Hematopoietic multipotent progenitor cell treated with erythropoietin and hydrocortisone succinate and interleukin-3 and kit ligand, for 15 days (in vitro differentiated cells): ENCODE measurements at places on chromosomes 16 and 17.

- DNase-seq: no peak
Measured at GRCh38 chr16:87263418-87264052, 53.7 kb downstream of the C16orf95 start.

DNA sequence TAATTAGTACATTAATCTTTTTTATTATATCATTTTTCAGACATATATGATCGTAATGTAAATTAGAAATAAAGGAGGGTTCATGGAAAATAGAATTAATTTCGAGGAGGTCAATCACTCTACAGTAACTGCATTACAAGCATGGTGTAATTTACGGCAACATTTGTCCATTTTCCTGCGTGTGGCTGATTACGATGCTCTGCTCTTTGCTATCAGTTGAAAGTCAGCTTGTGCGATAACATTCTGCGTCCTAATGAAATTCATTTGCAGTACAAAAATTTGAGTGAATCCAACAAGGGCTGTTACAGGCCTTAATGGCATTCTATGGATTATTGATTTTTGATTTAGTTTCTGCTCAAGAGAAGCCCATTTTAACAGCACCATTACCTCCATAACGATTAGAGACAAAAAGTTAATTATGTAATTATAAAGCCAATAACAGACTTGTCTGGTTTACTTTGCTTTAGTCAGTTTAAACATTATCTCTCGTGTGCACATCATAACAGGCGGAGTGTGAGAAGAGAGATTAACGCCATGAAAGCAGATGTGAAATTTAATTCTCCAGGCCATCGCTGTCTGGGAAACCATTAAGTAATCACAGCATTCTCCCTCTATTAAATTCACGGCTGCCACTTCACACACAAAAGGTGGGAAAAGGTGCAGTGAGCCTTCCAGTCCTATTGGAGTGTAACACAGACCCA, 256.4 kb upstream of the IRX3 start:
- DNase-seq: no peak

- DNase-seq: no peak
Measured at GRCh38 chr16:66888647-66889615, 8.6 kb downstream of the PDP2 start.

DNA sequence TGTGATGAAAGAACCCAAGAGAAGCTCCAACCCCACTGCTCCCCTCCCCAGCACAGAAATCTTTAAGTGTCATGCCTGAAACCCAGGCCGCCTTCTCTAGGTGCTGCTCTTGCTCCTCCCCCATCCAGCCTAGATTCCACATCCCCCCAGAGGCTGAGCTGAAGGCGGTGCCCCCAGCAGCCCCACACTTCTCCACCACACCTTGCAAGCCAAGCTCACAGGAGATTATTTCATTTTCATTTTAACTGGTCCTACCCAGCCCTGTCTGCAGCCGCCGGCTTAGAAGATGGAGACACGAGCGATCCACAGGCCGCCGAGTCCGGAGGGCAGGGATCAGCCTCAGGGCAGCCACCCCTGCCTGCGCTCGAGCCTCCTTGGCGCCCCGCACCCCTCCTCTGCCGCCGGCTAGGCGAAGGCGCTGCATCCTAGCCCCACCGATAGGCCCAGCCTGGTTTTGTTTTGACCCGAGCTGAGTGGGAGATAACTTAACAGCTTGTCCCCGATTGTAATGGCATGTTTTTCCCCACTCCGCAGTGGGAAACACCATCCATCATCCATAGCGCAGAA, 125.3 kb downstream of the RBFOX3 start:
- DNase-seq: no peak

DNA sequence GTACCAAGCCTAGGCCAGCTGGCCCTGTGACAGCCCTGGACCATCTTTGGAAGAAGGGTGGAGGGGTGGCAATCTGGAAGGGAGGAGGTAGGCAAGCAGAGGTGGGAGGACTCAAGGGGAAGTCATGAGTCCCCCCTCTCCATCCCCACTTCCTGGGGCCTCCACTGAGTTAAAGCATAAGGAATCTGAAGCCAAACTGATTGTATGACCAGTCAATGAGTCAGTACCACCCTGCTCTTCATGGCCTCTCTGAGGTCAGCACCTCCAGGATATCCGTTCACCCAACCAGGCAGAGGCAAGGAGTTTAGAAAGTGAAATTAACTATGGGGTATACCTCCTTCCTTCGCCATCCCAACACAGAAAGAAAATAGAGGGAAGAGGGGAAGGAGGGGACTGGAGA, 272.7 kb downstream of the SOX9 start:
- no peak for DNase-seq

DNA sequence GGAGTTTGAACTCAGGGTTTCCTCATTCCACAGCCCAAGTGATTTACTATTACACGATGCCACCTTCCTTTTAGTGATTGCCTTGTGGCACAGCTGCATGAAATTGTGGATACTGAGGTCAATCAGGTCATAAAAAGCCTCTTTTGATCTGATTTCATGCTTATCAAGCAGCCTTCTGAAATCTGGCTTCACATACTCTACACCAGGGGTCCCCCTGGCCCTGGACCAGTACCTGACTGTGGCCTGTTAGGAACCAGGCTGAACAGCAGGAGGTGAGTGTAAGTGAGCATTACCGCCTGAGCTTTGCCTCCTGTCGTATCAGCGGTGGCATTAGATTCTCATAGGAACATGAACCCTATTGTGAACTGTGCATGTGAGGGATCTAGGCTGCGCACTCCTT, 13.8 kb downstream of the SLFN5 start:
- DNase-seq: no peak

DNA sequence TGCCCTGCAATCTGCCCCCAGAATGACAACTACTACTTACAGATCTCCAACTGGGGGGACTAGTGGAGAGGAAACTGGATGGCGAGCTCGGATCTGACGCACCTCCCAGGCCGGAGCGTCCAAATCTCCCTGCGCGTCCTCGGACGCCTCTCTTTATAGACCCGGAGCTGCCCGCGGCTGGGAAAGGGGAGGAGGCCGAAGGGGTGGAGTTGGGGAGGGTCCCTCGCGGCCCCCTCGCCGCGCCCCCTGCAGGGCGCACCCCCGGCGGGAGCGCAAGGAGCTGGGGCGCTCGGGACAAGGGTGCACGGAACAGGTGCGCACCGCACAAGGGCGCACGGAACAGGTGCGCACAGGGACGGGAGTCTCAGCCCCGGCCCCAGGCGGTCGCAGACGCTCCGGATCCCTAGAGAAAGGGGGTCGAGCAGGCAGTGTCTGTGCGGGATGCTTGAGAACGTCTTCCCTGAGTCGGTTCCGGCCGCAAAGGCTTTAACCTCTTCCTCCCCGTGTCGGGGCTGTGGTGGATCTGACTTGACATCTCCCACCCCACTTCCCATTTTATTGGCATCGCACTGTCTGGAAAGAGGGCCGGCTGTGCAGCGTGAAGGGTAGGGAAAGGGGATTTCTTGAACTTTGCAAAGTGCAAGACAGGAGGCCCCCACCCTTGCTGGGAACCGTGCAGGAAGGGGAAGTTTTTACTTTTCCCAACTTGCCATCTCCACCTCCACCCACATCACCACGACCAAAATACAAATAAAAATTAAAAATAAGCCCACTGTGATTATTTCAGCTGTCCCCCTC, at the start of gene MYH11:
Gene MYH11 (minus strand): TSS at position 128 of the 798 bp plus-strand sequence. CDS start 18,776 bp downstream, outside the sequence.
- no peak for DNase-seq

DNA sequence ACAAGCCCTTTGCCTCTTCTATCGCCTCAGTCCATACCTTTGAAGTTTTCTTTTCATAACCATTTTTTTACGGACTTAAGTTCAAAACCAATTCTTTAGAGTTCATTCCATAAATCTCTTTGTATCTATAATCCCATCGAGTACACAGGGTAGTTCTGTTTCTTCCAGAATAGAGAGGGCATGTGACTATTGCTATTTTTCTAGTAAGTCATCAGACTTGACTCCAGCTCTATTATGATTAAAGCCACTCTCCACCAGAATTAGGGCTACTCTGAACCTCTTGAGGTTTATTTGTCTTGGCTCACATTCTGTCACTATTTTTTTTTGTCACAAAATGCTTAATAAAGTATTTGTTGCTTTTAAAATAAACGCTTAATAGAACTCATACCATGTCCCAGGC, 191.9 kb upstream of the AXIN2 start:
- DNase-seq: no peak

DNA sequence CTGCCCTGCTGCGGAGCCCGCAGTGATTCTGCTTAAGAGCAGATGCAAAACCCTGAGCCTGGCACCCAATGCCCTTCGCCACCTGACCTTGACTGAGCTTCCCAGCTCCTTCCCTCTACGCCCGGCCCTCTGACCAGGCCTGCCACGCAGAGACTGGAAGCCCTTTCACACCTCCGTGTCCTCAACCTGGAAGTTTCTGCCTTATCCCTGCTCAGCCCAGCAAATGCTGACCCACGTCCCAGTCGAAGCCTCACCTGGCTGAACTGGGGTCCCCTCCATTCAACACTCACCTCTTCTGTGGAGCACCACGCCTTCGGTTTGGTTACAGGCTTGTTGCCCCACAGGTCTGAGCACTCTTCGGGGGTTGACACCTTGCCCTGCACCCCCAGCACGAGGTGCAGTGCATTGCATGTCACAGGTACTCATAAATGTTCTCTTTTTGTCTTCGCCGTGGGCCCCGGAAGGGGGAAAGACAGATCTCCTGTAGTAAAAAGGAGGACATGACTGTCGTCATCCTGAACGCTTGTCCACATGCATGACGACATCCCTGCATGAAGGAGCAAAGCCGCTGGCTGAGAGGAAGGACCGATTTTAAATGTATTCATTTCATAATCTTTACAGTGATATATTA, 153.6 kb upstream of the TNRC6C start:
- DNase-seq: no peak

DNA sequence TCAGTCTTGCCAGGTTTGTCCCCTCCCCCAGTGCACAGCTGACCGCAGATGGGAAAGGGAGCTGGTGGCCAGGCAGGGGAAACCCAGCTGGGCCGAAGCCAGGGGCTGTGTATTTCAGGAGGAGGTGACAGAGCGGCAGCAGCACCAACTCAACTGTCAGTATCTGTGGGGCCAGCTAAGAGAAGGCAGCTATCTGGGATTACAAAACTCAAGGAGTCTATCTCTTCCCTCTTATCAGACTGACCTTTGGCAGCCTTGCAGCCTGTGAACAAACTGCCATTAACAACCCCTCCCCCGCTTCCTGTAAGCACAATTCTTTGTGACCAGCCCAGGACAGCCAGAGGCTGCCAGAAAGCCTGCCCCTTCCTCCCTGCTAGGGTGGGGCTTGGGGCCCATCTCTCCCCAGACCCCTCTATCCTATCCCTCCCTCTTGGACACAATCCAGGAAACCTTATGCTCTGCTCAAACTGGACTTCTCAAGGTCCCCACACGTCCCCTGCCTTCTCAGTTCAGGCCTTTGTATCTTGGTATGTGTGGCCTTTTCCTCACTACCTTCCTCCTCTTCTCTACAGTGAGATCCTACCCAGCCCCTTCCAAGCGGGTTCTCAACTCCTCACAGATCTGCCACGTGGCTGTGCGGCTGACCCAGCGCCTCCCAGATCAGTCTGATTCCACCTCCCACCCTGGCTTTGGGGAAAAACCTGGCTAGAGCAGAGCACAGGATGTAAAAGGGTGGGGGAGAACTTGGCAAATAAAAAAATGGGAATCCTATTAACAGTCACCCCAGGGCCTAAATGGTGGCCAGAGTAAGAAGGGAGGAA, 10.5 kb downstream of the ST3GAL2 start:
- peak; percentile 87 for DNase-seq

- no peak for DNase-seq
Measured at GRCh38 chr17:58982626-58983025, 124.1 kb downstream of the TRIM37 start.

- DNase-seq: no peak
Measured at GRCh38 chr17:916315-916714, 63.3 kb downstream of the NXN start.

DNA sequence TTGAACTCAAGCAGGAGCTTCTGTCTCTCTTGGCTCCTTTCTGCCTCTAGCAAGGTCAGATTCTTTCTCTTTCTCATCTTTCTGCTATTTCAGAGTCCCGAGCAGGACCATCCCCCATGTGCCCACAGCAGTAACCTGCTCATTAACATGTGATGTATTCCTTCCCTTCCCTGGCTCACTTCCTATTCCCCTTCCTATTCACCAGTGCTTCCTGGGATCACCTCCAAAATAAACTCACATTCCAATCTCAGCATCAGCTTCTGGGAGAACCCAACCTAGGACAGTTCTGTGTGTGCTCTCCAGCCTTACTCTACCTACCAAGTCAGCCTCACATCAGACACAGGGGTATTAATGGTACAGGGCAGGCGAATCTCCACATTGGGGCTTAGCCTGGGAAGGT, 546.4 kb upstream of the SALL1 start:
- no peak for DNase-seq

GRCh38 chr17:79874329-79874981, 35.2 kb upstream of the CBX4 start:
- peak; percentile 52 for DNase-seq

DNA sequence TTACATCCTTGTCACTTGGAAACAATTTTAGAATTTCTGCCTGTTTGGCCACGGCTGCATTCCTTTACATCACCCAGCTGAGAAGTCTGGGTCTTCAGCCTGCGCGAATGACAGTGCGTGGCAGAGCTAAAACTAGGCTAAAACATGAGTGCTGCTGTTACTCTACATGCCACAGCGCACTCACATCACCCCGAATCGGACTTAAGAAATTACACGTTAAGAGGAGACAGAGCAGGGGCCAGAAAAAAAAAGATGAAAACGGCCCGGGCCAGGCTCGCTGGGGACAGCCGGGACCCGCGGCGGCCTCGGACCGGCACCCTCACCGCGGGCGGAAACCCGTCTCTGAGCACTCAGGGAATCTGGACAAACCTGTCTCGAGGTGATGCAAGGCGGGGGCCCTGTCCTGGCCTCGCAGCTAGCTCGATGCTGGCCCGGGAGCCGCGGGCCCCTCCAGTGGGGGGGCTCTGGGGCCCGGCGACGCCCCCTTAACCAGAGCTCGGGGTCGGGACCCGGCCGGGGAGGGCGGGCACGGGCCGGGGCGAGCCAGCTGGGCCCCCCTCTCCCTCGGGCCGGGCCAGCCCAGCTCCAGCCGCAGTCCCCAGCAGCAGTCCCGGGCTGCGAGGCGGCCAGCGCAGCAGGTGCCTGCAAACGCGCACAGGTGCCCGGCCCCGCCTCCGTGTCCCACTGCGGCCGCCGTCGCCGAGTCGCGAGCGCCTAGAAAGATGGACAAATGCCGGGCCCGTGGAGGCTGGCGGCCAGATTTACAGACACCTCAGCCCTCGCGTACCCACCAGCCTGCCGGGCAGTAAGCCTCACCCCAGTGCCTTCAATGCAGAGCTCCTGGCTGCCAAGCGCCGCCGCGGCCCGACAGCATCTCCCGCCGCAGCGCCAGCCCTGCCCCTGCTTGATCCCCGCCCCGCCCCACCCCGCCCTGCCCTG, at the start of gene AKTIP:
Gene AKTIP (minus strand): TSS at position 879 of the 939 bp plus-strand sequence. CDS start 2,950 bp downstream, outside the sequence.
- DNase-seq: no peak
